ENCODE measurements at places on chromosomes 7 and 10.

GRCh38 chr7:134963036-134963435 is 23.3 kb upstream of the AGBL3 start:
- no peak for DNase-seq

GRCh38 chr7:44764665-44765578 is 16.3 kb downstream of the ZMIZ2 start:
- DNase-seq, result no peak

GRCh38 chr10:33189363-33189762 is 145.1 kb downstream of the NRP1 start:
- DNase-seq, result no peak

DNA sequence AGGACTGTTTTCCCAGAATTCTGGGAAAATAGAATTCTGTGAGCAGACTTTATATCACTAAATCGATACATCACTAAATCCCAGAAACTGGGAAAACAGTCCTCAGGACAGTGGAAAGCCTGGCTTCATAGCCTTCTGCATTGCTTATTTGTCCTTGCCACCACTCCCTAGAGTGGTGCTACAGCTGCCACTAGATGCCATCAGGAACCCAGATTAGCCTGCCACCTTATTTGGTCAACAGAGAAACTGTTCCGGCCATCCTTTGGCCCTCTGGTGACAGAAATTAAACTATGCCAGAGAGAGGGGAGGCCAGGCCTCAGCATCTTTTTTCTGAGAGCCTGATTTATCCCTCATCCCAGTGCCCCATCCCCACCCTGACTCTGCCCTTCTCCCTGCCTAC is 19.6 kb upstream of the NFKB2 start:
- no peak for DNase-seq

DNA sequence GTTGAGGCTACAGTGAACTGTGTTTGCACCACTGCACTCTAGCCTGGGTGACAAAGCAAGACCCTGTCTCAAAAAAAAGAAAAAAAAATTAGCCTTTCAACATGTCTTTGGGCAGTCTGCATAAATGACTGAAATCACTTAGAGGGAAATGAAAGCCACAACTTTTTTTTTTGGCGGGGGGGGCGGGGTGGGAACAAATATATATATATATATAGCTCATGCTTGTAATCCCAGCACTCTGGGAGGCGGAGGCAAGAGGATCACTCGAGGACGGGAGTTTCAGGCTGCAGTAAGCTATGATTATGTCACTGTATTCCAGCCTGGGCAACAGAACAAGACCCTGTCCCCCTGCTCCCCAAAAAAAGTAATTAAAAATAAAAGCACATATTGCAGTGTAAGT is 23.4 kb upstream of the MICU1 start:
- no peak for DNase-seq

GRCh38 chr7:140656548-140657515 is 15.9 kb upstream of the ADCK2 start:
- no peak for DNase-seq

DNA sequence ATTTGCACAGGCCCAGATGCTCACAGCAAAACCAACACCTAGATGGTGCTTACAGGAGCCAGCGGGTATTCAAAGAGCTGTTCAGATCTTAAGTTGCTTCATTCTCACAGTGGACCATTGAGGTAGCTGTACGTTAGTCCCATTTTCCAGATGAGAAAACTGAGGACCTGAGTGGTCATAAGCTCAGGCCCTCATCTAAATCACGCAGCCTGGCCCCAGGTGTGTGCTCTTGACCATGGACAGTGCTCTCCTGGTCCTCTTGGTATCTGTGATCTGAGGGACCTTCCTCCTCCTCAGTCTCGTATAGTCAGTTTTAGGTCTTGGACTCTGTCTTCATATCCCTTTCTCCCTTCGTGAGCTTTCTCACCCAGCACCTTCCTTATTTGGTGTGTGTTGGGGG is 43.7 kb downstream of the HTRA1 start:
- no peak for DNase-seq

DNA sequence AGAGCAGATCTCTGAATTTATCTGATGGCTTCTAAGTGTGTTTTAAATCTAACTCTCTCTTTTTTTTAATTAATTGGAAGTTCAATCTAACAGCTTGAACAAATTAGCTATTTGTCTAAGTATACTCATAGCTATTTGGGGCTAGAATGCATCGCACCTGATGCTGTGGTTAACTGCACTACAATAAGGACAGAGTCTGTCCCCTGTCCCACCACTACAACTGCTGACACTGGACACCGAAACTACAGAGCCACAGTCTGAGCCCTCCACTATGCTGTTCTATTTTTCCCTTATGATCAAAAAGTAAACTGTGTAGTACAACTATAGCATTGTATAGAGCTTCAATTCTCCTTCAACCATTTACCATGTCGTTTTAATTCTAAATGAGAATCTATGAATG is 89.4 kb upstream of the AHR start:
- no peak for DNase-seq

GRCh38 chr7:133853706-133854276 is 273.3 kb upstream of the LRGUK start:
- no peak for DNase-seq

DNA sequence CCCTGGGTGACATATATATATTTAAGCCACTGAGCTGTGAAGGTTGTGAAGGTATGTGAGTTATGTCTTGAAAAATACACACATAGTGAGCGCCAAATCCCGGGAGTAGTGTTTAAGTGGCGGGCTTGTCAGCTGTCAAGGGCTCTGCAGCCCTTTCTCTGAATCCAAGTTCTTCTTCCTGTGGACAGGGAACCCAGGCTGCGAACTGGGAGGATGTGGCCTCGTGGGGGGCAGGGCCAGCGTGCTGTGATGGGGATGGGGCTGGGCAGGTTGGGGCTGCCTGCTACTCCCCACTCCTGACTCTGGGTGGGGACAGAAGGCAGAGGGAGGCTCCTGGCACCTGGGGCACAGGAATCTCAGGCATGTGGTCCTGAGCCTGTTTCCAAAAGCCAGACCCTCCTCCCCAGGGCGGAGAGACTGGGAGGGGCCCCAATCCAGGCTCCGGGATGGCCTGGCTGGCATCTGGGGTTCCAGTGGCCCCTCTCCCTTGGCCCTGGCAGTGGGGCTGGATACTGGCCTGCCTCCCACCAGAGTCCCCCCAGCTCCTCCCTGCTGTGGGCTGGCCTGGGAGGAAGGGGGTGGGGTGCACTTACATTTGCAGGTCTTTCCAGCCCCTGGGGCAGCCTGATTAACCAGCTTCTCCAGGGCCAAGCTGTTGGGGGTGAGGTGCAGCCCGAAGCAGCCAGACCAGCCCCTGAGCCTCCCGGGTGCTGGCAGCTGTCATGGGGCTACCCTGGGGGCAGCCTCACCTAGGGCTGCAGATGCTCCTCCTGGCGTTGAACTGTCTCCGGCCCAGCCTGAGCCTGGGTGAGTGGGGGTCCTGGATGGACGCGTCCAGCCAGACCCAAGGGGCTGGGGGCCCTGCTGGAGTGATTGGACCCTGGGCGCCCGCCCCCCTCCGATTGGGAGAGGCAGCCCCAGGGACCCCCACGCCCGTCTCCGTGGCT is at the start of gene UPK3B:
Gene UPK3B (plus strand): TSS at position 622 of the 947 bp plus-strand sequence. CDS start 101 bp downstream, at position 723.
- DNase-seq, result no peak

GRCh38 chr10:71260622-71261325 is 48.4 kb downstream of the UNC5B start:
- no peak for DNase-seq

DNA sequence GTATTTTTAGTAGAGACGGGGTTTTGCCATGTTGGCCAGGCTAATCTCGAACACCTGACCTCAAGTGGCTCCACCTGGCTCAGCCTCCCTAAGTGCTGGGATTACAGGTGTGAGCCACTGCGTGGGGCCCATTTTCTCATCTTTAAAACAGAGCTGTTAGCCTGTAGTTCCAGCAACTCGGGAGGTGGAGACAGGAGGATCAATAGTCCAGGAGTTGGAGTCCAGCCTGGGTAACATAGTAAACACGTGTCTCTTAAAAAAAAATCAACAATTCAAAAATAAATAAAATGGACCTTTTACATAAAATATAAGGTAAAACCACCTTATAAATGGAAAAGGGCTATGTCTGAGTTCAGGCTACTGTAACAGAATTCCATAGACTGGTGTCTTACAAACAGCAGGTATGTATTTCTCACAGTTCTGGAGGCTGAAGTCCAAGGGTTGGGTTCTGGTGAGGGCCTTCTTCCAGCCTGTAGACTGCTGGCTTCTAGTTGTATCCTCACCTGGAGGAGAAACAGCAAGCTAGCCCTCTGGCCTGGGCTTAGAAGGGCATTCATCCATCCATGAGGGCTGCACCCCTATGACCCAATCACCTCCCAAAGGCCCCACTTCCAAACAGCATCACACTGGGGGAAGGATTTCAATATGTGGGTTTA is 7.0 kb upstream of the PVRIG start:
- no peak for DNase-seq

GRCh38 chr10:84854439-84854838 is 526.0 kb downstream of the CCSER2 start:
- DNase-seq, result no peak

GRCh38 chr7:138665669-138666140 is 35.5 kb downstream of the SVOPL start:
- no peak for DNase-seq

GRCh38 chr7:46603296-46603752 is 682.3 kb upstream of the IGFBP3 start:
- DNase-seq, result no peak

- no peak for DNase-seq
Observed at GRCh38 chr10:85604884-85605283, 761.7 kb downstream of the GRID1 start.

- DNase-seq, result no peak
Observed at GRCh38 chr7:69966766-69967591, 368.7 kb downstream of the AUTS2 start.

GRCh38 chr7:81859433-81859832 is 89.6 kb upstream of the HGF start:
- no peak for DNase-seq

DNA sequence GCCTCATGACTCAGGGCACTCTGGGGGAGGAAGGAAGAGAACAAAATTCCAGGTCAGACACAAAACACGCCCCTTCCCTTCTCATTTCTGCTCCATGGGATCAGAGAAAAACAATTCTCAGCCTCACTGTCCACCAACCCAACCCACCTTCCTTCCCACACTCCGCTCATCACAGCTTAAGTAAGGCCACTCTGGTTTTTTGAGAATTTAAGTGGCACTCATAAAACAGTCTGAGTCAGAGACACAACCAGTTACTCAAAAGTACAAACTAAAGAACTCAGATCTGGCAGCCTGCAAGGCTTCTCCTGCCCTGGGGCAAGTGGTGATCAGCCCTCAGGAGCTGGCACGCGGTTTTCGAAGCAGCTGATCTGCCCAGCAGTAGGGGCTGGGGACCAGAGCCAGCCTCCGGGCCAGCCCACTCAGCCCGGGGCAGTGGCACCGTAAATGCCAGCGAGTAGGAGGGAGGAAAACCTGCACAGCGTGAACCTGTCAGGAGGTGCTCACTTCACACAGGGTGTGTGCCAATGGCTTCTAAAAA is 39.1 kb upstream of the ABLIM1 start:
- DNase-seq, result no peak

- DNase-seq, result no peak
Observed at GRCh38 chr7:41887416-41887815, 184.5 kb upstream of the INHBA start.

DNA sequence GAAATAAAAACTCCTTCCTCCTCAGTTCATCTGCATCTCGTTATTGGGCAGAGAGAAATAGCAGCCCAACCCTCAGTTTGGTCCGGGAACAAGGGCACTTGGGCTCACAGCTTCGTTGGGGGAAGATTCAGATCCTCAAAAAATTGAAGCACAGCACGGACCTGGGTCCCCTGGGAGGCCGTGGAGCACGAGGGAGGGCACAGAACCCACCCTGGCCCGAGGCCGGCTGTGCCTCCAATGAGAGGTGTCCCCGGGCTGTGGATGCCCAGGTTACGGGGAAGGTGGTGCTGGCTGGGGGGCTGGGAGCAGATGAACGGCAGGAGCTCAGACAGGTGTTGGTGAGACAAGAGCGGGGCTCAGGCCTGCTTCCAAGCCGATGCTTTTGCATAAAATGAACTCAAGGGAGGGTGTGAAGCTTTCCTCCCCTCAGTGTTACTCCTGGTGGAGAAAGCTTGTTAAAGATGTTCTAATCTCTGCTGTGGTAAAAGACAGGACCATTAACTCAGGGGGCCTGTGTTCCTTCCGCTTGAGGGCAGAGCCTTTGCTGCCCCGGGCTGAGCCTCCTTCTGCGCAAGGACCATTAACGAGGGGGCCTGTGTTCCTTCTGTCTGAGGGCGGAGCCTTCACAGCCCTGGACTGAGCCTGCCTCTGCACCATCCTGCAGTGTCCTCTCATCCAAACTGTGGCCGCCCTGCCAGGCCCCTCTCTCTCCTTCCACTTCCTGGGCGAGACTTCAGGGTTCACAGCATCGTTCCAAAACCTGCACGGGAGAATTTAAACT is 302.2 kb downstream of the ADARB2 start:
- no peak for DNase-seq

- DNase-seq, result no peak
Observed at GRCh38 chr10:3639546-3639945, 145.5 kb downstream of the KLF6 start.

DNA sequence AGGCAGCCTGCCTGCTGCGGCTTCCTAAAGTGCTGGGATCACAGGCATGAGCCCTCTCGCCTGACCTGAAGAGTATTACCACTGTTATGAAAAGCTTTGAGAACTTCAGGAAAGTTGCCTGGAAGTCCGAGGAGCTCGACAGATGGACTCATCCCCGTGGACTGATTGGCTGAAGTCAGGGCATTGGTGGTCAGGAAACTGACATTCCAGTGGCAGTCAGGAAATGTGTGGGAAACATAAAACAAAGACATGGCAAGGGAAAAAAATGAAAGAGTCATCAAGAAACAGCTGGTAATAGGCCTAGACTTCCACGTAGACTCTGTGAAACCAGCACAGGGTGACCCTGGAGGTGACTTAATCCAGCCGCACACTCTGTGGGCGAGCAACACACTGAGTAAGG is 123.3 kb downstream of the CDH23 start:
- DNase-seq, result no peak

- no peak for DNase-seq
Observed at GRCh38 chr7:142248-142941, 50.0 kb upstream of the FAM20C start.

DNA sequence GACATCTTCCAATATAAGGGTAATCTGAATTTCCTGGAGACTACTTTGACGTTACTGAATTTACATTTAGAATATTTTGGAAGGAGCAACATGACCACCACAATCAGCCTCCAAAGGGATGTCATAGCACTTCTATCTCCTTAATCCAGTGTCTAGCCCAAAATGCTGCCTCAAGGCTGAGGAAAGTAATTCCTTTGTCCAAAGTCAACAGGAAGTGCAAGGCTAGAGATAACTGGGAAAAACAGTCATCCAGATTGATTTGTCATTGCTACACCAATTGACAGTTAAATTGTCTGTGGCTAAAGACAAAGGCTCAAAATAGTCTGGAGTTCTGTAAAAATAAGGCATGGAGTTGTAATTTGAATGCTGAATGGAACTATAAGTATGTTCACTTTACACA is 3.9 kb upstream of the TFPI2 start:
- no peak for DNase-seq
